ENCODE measurements at places on chromosomes 3 and 15.

DNA sequence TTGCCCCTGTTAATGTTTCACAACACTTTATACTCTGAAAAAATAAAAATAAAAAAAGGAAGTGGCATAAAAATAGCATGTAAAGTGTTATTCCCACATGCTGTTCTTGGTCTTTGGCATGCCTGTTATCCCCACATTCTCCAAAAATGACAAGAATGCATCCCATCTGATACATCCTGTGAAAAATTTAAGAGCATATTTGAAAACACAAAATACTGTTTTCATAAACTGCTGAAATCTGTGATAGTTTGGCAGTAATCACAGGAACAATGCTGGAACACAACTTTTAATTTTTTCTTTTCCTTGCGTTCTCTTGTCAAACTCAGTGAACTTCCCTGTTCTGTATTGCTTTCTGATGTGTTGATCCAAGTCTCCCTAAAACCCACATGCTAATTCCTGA lies 288.8 kb downstream of the ROBO2 start:
- no peak for DNase-seq

DNA sequence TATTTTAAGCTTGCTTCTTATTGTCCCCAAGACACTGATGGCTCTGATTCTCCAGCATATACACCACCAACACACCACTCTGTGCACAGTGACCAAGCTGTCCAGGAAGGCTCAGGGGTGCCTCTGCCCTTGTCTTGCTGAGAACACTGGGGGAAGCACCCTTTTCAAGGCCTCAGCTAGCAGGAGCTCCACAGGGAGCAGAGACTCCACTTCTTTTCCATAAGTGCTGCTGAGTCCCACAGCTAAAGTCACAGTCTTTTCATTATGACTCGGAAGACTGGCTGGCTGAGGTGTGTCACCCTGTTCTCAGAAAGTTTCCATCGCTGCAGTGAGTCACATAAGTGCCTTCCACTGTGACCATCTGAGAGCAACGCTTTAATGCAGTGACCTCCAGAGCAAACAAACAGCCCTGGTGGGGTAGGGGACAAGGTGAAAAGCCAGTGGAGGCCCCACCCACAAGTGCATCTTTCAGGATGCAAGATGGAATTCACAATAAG lies 226.9 kb upstream of the CHRNA7 start:
- no peak for DNase-seq

GRCh38 chr3:66998904-66999235 lies 763 bp downstream of the KBTBD8 start:
- no peak for DNase-seq

- peak; percentile 35 for DNase-seq
These were observed 254.4 kb upstream of the ZPLD1 start for GRCh38 chr3:102180280-102180931.

DNA sequence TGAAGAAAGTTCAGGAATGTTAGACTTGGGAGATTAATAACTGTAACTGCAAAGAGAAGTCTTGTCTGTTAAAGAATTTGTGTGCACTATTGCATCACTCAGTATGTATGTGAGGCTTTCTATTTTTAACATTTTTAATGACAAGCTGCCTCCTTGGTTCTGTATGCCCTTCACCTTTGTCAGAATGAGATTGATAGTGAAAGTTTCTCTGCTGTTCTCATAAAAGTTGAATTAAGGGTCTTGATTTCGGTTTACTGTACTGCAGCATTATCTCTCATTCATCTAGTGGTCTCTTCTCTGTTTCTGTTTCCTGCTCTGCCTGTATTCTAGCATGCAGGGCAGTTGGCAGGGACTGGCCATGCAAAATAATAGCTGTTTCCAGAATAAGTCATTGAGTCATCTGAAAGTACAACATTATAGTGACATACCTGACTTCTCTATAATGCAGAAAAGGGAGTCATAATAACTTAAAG lies 454.9 kb downstream of the IL5RA start:
- no peak for DNase-seq

DNA sequence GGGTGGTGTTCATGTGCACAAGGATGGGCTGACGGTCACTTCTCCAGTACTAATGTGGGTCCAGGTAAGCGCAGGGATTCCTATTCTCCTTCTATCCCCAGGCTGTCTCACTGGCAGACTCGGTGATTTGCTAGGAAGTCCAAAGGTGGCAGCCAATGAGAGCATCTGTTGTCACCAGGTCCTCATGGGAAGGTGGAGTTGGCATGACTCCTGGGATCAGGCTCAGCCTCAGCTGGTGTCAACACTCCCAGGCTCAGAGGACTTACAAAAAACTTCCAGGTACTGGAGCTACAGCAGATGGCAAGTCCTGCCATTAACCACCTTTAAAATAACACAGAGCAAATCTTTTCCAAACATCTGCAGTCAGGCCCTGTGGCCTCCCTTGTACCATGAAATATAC lies 13.8 kb downstream of the XYLB start:
- no peak for DNase-seq

GRCh38 chr3:149567381-149567780 lies 90.4 kb downstream of the WWTR1 start:
- DNase-seq, result no peak

- DNase-seq, result peak; percentile 38
These were observed 36.7 kb upstream of the ZNF774 start for GRCh38 chr15:90315278-90315982.

- no peak for DNase-seq
These were observed 869 bp upstream of the TSC22D2 start for GRCh38 chr3:150407051-150407807.

DNA sequence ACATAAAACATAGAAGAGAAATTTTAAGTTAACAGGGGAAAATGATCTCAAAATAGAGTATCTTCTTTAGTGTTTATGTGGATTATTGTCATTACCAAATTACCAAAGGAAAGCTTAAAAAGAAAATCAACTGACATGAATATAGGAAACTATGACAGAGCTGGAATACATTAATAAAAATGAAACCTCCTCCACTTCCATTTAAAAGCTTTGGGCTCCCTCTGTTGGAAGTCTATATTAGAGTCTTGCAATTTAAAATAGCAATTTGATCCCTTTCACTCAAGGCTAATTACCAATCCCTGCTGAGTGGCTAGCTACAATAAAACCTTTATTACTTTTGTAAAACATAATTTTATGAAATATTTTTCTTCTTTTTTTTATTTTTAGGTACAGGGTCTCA lies 61.4 kb upstream of the IMPG2 start:
- no peak for DNase-seq

DNA sequence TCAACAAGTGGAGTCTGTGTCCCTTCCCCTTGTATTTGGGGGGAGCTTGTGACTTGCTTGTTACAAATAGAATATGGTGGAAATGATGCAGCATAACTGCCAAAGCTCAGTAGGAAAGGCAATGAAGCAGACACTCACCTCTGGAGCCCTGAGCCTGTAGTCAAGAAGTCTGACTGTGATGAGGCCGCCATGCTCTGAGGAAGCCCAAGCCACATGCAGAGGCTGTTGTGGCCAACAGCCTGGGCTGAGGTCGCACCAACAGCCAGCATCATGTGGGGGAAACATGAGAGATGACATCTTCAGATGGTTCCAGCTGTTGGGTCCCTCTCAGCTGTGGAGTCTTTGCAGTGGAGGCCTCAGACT lies 161.4 kb downstream of the CHSY1 start:
- no peak for DNase-seq

DNA sequence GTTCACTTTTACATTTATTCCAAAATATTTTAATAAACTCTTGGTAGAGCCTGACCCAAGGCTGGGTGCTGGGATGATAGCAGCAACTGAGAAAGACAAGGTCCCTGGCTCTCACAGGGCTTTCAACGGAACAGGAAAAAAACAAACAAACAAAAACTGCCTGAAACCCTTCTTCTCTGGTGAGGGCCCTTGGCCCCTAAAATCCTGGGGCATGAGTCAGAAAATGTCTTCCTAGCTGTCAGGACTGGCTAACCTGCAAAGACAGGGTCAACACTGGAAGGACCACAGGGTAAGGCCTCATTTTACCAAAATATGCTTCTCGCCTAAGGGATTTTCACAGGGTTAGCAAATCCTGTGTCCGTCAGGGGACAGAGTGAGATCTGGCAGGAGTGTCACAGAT lies 45.7 kb upstream of the WNT5A start:
- no peak for DNase-seq

DNA sequence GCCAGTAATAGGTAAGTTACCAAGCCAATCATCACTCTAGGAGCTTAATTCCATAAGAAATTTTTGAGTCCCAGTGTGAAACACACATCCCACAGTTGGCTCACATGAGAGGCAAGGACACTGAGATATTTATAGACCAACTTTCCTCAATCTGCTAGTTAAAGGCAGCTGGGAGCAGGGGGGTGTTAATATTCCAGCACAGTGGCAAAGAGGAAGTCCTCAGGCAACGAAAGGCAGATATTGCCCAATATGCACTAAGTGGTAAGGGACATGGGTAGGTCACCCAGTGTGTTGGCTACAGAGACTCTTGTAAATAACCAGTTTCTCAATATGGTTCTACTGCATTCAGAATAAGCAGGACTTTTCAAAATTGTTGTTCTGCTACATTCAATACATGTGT lies 61.0 kb downstream of the TOP2B start:
- DNase-seq, result no peak

GRCh38 chr3:149203758-149204157 lies 17.9 kb downstream of the CP start:
- no peak for DNase-seq

- DNase-seq, result peak; percentile 48
These were observed 31.8 kb downstream of the CCNL1 start for GRCh38 chr3:157127831-157128767.

DNA sequence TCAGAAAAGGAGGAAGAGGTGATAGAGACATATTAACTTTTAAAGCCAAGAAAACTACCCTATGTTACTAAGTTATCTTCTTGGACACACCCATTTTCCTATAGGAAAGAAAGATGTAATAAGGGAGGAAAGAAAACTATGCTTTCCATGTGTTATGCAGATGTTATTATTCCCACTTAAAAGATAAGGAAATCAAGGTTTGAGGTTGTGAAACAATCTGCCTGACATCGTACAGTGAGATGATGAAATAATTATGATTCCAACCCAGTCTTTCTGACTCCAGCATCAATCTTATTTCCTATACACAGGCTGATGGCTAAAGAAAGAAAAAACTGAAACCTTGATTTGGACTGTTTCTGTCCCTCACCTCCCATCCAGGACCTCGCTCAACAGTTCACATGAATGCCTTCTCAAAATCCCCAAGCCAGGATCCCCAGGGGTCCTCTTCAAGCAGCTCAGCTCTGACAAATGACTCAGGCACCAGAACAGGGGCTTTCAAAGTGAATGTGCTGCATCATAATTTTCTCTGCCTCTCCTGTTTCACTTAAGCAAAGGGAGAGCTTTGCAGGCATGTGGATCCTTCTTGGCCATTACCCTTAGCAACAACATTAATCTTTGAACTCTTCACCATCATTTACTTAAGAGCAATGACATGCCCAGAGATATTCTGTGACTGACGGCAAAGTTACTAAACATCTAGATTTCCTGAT lies 12.4 kb upstream of the EID1 start:
- no peak for DNase-seq

DNA sequence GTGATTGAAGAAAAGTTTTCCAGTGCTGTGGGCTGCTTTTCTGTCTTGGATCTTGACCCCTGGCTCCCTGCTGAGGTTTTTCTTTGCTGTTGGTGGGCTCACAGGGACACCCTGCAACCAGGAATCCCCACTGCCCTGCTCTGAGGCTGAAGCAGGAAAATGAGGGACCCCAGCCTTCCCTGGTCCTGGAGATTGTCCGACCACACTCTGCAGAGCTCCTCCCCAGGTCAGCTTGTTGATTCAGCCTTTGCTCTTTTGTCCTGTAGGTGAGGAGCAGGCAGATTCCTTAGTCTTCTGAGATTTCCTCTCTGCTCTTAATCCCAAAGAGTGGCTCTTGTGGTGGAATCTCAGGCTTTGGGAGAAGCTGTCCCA lies 194.5 kb downstream of the RPLP1 start:
- no peak for DNase-seq

- no peak for DNase-seq
These were observed 77.4 kb downstream of the LRRFIP2 start for GRCh38 chr3:37096975-37097374.

DNA sequence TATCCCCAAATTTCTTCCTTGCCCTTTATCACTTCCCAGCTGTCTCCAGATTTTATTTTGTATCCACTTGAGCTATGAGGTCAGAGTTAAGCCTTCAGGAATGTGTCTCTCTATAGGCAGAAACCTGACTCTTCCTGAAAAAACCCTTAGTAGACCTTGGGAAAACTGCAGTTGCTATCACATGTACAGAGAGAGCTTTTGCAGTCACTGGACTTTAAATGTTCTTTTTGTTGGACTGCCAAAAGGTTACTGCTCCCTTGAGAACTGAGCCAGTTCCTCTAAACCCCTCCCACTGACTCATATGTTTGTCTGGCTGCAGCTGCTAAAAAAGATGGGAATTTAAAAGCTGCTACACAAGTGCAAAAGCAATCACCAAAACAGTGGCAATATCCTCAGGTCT lies 169.1 kb upstream of the CCDC54 start:
- peak; percentile 23 for DNase-seq

DNA sequence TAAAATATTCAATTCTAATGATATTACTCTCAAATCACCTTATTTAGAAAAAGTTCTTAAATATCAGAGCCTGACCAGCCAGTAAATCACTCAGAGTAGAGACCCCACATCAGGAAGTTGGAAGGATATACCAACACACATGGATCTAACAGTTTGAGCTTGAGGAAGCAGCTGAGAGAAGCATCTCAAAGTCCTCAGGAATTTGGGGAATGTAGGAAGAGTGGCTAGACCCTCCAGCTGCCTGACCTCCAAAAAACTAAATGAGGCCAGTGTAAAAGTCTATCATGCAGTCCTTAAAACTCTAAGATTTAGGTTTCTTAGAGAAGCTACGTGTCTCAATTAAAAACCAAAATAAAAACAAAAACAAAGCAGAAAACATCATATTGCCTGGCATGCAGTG lies 55.4 kb downstream of the SETD2 start:
- DNase-seq, result no peak

GRCh38 chr3:48186631-48187300 lies 1.5 kb downstream of the CDC25A start:
- no peak for DNase-seq

DNA sequence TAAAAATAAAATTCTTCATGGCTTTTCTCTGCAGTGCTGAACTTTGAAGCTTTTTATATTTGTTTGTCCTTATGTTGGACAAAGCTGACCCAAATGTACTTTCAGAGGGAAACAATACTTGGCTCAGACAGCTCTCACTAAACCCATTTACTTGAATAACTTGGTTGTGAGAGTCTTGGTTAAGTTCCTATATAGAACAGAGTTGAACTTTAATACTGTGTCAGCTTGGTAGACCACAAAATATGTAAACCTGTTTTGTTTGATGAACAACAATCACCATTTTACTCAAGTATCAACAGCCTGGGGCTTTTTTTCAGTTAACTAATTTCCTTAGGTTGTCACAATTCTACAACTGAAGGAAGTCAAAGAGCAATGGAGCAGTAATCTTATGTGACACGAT lies 211.9 kb downstream of the CADM2 start:
- no peak for DNase-seq
